ENCODE measurements at places on chromosomes 1 and 21.
A peak's percentile ranks its signal among the peaks of the same experiment; 100 is the strongest.

GRCh38 chr1:67814121-67814772 is 19.0 kb downstream of the GNG12 start:
- no peak for DNase-seq

DNA sequence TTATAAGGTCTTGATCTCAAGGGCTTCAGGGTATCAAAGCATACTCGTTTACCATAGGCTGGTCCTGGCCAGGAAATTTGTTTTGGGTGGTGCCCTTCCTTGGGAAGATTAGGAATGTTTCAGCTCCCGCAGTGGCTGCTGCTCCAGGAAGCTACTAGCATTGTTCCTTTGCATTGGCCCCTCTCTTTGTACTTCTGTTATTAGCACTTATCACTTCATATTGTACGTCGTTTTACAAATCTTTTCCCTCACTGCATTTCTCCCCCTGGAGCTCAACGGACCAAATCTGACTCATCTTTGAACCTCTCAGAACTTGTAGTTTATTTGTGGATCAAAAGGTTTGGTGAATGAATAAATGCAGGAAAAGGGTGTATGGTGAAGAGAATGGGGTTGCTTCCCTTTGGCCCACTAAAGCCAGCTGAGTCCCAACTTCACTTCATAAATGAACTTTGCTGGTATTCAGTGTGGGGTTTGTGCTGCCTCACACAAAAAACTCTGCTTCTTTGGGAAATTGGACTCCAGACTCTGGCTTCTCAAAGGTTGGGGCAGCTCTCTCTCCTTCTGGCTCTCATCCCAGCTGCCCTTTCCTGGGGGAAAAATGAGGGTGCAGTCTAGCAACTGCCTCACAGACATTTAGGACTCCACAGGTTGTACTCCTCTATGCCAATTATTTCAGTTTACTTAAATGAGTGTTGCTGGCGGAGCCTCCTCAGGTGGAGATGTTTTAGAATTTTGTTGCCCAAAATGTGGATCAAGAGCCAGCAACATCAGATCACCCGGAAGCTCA is 5.9 kb downstream of the GNAT2 start:
- no peak for DNase-seq

DNA sequence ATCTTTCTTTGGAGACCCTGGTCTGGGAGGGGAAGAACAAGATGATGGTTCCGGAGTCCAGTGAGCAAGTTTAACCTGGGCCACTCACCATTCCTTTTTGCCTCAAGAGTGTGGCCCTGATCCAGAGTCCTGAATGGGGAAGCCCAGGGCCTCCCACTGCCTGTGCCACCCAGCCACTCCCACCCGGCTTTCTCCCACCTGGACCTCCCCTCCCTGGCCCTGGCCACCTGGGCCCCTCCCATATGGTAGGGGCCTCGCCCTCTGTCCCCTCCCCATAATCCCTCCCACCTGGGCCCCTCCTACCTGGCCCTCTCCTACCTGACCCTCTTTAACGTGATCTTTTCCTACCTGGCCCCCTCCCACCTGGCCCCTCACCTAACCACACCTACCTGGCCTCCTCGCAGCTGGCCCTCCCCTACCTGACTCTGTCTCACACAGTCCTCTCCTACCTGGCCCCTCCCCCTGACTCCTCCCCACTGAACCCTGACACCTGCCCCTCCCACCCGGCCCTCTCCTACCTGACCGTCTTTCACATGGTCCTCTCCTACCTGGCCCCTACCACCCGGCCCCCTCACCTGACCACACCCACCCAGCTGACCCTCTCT is 220.7 kb upstream of the VAMP3 start:
- no peak for DNase-seq

DNA sequence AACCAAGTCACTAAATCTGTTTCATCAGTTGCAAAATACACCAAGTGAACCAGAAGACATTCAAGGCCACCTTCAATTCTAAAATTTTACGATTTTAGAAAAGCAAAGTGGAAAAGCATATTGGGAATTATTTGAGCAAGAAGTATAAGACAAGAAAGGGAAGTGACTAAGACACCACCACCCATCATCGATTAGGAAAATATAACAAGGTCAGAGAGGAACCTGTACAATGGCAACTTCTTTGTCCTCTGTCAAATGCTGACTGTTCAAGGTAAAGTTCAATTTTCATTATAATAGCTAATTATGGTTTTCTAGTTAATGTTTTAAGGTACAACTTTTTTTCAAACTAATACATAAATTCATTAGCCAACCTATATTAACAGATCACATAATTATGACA is 10.8 kb downstream of the FRRS1 start:
- peak; percentile 18 for DNase-seq

DNA sequence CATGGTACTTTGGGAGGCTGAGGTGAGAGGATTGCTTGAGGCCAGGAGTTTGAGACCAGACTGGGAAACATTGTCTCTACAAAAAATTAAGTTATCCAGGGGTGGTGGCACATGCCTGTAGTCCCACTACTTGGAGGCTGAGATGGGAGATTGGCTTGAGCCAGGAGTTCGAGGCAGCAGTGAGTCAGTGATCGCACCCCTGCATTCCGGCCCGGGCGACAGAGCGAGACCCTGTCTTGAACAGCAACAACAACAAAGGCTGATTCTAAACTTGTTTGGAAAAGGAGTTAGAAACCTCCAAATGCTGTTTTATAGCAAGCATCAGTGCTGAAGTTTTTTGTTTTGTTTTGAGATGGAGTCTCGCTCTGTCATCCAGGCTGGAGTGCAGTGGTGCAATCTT is 14.7 kb downstream of the LYPD8 start:
- no peak for DNase-seq

DNA sequence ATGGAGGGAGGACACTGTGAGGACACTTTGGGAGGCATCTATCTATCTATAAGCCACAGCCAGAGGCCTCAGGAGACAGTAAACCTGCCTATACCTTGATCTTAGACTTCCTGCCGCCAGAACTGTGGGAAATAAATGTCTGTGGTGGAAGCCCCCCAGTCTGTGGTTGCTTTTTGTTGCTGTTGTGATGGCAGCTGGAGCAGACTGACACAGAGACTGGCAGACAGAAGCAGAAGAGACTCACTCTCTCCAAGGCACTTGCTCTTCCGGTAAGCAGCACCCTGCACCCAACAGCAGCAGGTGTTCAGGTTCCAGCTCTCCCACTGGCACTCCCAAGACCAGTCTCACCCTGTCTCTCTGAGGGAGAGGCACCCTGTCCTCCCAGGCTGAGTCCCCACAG is 297.6 kb downstream of the TTLL7 start:
- DNase-seq: no peak

DNA sequence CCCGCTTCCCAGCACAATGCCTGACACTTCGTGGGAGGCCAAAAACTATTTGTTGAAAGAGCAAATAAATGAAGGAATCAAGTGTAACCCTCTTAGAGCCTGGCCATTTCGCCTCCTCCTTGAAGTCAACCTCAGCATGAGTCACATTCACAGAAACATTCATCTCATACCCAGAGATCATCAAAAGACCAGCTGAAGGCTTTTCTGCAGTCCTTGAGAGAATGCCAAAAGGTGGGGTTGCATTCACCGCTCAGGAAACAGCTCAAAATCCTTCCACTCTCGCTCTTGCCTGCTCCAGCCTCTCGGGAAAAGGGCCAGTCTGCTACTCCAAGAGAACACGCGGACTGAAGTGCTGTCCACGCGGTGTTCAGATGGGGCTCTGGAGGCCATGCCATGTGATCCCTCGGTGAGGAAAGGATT is 90.0 kb downstream of the VWA5B1 start:
- no peak for DNase-seq

- DNase-seq: no peak
Measured at GRCh38 chr1:1374589-1374928, 448 bp downstream of the AURKAIP1 start.

DNA sequence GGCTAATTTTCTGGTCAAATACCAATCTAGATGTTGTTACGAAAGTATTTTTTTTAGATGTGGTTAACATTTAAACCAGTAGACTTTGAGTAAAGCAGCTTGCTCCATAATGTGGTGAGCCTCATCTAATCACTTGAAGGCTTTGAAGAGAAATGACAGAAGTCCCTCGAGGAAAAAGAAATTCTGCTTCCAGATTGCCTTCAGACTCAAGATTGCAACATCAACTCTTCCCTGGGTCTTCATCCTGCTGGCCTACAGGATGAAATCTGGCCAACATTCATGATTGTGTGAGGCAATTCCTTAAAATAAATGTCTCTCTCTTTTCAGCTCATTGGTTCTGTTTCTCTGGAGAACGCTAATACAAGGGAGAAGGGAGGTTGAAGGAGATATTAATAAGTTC is 32.5 kb upstream of the SSX2IP start:
- DNase-seq: no peak

Data from inflammatory macrophage (primary cell).